Activated CD8-positive, alpha-beta T cell treated with anti-CD3 and anti-CD28 coated beads for 36 hours (primary cell): ENCODE measurements at places on chromosomes 5 and 9.

- no peak for DNase-seq
These were observed 15.0 kb upstream of the NEURL1B start for GRCh38 chr5:172626031-172626581.

GRCh38 chr5:61915646-61916045 is 390.4 kb upstream of the KIF2A start:
- DNase-seq = no peak

- no peak for DNase-seq
These were observed 754.7 kb downstream of the DTWD2 start for GRCh38 chr5:118233606-118234005.

GRCh38 chr9:91777292-91777830 is 172.7 kb downstream of the ROR2 start:
- DNase-seq = no peak
